ENCODE measurements at places on chromosomes 2 and 18. TPM values are rescaled to one million over a fixed set of nuclear protein-coding genes. Genes with fewer than 3 reads are reported as not detected.

DNA sequence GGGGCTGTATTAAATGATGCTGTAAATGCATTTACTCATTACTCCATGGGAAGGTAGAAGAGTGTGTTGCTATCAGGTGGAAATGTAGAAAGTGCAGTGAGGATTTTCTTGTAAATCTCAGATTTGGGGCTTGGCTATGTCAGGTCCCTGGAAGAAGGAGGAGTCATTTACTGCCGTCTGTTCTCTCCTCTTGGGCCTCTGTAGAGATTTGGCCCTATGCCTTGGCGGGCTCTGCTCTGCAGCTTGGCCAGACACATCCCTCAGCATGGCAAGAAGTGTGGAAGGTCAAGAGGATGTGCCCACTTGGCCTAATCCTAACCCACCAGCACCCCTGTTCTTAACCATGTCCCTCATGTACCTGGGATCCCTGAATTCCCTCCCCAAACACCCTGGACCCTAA is 6.7 kb downstream of the IL1R1 start:
- no peak for DNase-seq
- H3K4me1 ChIP-seq: peaks cover 50% of the 10 kb centered on the region
- no peaks in the 10 kb centered on the region for H3K27me3 ChIP-seq
- H3K27ac ChIP-seq: peak overlapping the region; percentile 56

GRCh38 chr2:160325418-160325817 is 125.3 kb upstream of the ITGB6 start:
- peak overlapping the region; percentile 20 for H3K27ac ChIP-seq
- H3K4me3 ChIP-seq: no peak overlapping the region
- H3K27me3 ChIP-seq: no peaks in the 10 kb centered on the region
- DNase-seq: no peak

GRCh38 chr18:23032030-23032582 is 99.0 kb downstream of the RBBP8 start:
- H3K27ac ChIP-seq: no peak overlapping the region
- H3K4me3 ChIP-seq: no peak overlapping the region
- DNase-seq: no peak
- H3K36me3 ChIP-seq: peaks cover 6% of the 10 kb centered on the region
- no peaks in the 10 kb centered on the region for H3K27me3 ChIP-seq
- peaks cover 13% of the 10 kb centered on the region for H3K4me1 ChIP-seq

DNA sequence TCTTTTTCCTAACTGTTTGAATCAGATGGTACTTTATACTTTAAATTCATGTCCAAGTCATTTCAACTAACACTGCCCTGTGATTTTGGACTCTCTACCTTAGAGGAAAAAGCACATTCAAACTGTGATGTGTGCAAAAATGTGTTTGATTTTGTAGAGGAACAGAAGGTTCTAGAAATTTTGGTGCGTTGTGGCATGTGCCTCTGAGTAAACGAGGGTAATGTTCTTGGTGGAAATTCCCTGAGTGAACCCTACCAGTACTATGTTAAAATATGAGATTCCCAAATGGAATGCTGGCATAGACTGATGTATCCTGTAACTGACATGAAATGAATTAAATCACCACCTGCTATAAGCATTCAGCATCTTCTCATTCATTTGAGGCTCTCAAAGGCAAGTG is 901.9 kb upstream of the KLHL29 start:
- H3K36me3 ChIP-seq: no peaks in the 10 kb centered on the region
- no peak overlapping the region for H3K4me3 ChIP-seq
- H3K27ac ChIP-seq: no peak overlapping the region
- DNase-seq: no peak
- no peaks in the 10 kb centered on the region for H3K27me3 ChIP-seq

DNA sequence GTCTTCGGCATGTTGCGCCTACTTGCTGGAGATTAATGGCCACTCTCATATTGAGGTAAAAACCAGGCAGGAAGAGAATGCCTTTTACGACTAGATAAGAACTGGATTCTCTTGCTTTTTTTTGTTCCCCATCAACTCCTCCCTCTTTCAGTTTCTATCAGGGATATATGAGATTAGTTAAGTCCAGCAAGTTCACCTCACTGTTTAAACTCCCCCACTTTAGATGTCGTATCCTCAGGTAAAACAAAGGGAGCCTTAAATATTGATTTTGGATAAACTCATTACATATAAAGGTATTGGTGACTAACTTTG is 98.4 kb downstream of the PLEKHM3 start:
- DNase-seq: no peak
- no peaks in the 10 kb centered on the region for H3K27me3 ChIP-seq
- H3K4me3 ChIP-seq: no peak overlapping the region
- peaks cover 14% of the 10 kb centered on the region for H3K4me1 ChIP-seq
- H3K27ac ChIP-seq: no peak overlapping the region

GRCh38 chr2:54663424-54664030 is 59.9 kb upstream of the EML6 start:
- no peak overlapping the region for H3K4me3 ChIP-seq
- H3K27ac ChIP-seq: no peak overlapping the region
- H3K27me3 ChIP-seq: no peaks in the 10 kb centered on the region
- H3K36me3 ChIP-seq: peaks cover 79% of the 10 kb centered on the region
- DNase-seq: no peak

GRCh38 chr2:200966770-200967169 is 3.3 kb upstream of the ORC2 start:
- no peak overlapping the region for H3K4me3 ChIP-seq
- DNase-seq: no peak
- H3K36me3 ChIP-seq: no peaks in the 10 kb centered on the region
- peak overlapping the region; percentile 58 for H3K27ac ChIP-seq

DNA sequence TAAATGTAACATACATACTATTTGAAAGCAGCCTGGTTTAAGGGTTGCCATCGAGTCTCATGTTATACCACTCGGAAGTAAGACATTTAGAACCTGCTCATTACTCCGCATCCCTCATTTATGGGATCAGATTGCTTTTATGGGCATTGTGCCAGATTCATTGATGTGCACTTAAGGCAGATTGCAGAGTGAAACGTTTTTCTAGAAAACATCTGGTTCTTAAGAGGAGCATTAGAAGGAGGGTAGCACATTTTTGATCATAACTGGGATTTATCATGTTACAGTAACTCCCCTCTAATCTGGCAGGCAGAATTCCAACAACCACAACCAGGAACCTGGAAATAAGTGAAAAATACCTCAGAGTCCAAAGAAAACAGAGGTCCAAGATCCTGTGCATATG is 74.2 kb upstream of the GALNT3 start:
- no peak for DNase-seq
- H3K27ac ChIP-seq: no peak overlapping the region
- peaks cover 13% of the 10 kb centered on the region for H3K4me1 ChIP-seq
- no peaks in the 10 kb centered on the region for H3K27me3 ChIP-seq

DNA sequence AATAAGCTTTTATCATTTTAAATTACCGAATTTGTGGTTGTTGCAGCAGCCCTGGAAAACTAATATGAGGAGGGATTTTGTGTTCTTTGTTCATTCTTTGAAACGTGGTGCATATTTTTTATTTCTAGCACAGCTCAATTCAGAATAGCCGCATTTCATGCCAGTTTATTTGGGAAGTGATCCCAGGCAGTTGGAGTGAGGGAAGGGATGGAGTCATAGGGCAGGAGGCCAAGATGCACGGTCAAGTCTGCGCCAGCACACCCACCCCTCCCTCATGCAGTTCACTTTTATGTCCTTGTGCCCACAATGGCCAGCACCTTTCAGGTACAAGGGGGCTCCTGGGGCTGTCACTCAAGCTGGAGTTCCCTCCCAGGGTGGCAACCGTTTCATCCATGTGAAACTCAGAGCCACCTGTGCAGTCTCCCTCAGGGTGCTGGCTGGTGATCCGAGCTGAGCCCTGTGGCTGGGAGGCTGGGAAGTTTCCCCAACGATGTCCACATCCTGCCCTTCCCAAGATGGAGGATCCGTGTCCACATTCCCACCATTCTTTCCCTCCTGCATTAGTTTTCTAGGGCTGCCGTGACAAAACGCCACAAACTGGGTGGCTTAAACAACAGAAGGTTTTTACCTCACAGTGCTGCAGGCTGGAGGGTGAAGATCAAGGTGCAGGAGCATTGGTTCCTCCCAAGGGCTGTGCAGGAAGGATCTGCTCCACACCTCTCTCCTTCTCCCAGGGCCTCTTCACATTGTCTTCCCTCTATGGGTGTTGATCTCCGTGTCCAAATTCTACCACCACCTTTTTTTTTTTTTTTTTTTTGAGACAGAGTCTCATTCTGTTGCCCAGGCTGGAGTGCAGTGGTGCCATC is 68.5 kb upstream of the ITGA6 start:
- no peak overlapping the region for H3K27ac ChIP-seq
- H3K4me1 ChIP-seq: no peaks in the 10 kb centered on the region
- H3K4me3 ChIP-seq: no peak overlapping the region

DNA sequence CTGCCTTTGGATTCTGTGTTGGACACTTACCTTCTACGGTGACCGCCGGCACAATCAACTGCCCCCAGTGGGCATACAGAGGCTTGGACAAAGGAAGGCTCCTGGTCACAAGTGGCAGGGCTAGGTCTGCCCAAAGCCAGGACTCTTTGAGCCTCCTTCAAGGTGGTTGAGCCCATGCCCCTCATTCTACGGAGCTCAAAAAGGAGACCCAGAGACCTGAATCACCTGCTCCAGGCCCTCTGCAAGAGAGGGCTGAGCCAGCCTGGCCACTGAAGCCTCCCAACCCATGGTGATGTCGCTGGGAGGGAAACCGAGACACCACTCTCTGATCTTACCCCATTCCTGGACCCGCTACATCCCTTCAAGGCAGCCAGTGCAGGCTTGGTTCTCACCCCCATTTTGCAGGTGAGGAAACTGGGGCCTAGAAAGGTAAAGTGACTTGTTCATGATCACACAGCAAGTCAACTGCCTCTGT is 87.9 kb downstream of the INHBB start:
- DNase-seq: no peak
- H3K27me3 ChIP-seq: peaks cover 52% of the 10 kb centered on the region
- H3K4me3 ChIP-seq: no peak overlapping the region
- no peak overlapping the region for H3K27ac ChIP-seq

GRCh38 chr18:3605486-3605952 is 155.5 kb downstream of the TGIF1 start:
- DNase-seq: no peak
- H3K27me3 ChIP-seq: no peaks in the 10 kb centered on the region
- peaks cover 16% of the 10 kb centered on the region for H3K4me1 ChIP-seq
- no peaks in the 10 kb centered on the region for H3K36me3 ChIP-seq
- H3K27ac ChIP-seq: no peak overlapping the region

GRCh38 chr2:10331702-10332401 is 29.1 kb downstream of the HPCAL1 start:
- peak overlapping the region; percentile 94 for H3K27ac ChIP-seq
- H3K27me3 ChIP-seq: no peaks in the 10 kb centered on the region
- H3K4me3 ChIP-seq: no peak overlapping the region
- no peaks in the 10 kb centered on the region for H3K36me3 ChIP-seq
- peaks cover 63% of the 10 kb centered on the region for H3K4me1 ChIP-seq

DNA sequence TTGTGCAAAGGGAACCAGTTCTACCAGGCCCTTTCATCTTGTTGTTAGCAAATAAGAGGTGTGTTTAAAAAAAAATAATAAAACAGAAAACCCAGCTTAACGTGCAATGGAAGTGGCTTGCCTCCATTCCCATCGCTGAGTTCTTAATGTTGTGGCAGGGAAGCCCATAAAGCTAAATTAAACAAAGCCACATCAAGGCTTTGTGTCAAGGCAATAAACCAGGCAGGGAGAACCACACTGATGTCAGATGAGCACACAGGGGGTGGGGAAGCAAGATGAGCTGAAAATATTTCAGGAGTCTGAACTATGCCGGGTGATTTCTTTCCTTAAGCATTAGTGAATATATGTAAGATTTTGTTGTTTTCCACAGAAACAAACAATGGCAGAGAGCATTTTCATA is 73.5 kb downstream of the PHLPP1 start:
- no peak overlapping the region for H3K4me3 ChIP-seq
- peaks cover 40% of the 10 kb centered on the region for H3K4me1 ChIP-seq
- no peak for DNase-seq
- H3K27ac ChIP-seq: no peak overlapping the region
- H3K36me3 ChIP-seq: no peaks in the 10 kb centered on the region

DNA sequence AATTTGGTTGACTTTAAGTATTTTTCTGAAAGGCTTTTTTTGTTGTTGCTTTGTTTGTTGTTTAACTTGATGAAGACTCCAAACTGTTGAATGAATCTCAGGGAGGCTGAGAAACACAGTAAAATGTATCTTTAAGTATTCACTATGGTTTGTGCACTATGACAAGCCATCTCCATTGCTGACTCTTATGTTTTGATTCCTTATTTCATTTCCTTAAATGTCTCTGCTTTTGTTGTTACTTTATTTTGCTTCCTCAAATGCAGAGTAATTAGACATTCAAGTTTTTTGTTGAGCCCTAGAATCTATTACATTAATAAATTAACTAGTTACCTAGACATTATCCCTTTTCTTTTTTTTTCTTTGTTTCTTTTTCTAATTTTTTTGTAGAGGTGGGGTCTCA is 46.3 kb upstream of the SLC39A10 start:
- no peak for DNase-seq
- peaks cover 21% of the 10 kb centered on the region for H3K4me1 ChIP-seq
- no peak overlapping the region for H3K27ac ChIP-seq

DNA sequence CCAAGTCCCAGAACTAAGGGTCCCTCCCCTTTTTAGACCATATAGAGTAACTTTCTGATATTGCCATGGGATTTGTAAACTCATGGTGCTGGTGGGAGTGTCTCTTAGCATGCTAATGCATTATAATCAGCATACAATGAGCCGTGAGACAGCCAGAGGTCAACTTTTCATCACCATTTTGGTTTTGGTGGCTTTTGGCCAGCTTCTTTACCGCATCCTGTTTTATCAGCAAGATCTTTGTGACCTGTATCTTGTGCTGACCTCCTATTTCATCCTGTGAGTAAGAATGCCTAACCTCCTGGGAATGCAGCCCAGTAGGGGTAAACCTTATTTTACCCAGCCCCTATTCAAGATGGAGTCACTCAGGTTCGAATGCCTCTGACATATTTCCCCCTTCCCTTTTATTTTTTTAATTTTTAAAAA is 148.2 kb downstream of the PHLPP1 start:
- peaks cover 23% of the 10 kb centered on the region for H3K4me1 ChIP-seq
- H3K27me3 ChIP-seq: no peaks in the 10 kb centered on the region
- H3K27ac ChIP-seq: no peak overlapping the region
- H3K4me3 ChIP-seq: no peak overlapping the region
- H3K36me3 ChIP-seq: no peaks in the 10 kb centered on the region
- DNase-seq: no peak

GRCh38 chr18:50356036-50356945 is 18.6 kb upstream of the SKA1 start:
- no peak for DNase-seq
- H3K27me3 ChIP-seq: peaks cover 35% of the 10 kb centered on the region
- H3K4me1 ChIP-seq: no peaks in the 10 kb centered on the region
- H3K27ac ChIP-seq: no peak overlapping the region

LRP1B gene
- 3.6 TPM for total RNA-seq

ASXL3 gene
- total RNA-seq: 10.1 TPM

NOL4 gene
- not detected for total RNA-seq

C1GALT1C1L gene
- not detected for total RNA-seq

ATP9B gene
- 27.3 TPM for total RNA-seq

SMYD1 gene
- not detected for total RNA-seq

SERPINB4 gene
- total RNA-seq: not detected

PSTPIP2 gene
- total RNA-seq: 4.5 TPM

DPP10 gene
- total RNA-seq: not detected

TRIM43 gene
- total RNA-seq: not detected

PUS10 gene
- total RNA-seq: 7.7 TPM
